Activated CD4-positive, alpha-beta T cell treated with anti-CD3 and anti-CD28 coated beads for 36 hours (primary cell): ENCODE measurements at places on chromosomes 2 and 18. TPM values are rescaled to one million over a fixed set of nuclear protein-coding genes. Genes with fewer than 3 reads are reported as not detected.

GRCh38 chr2:135299165-135299564, 231.9 kb downstream of the ZRANB3 start:
- DNase-seq, result no peak
- no peak overlapping the region for H3K4me3 ChIP-seq
- no peaks in the 10 kb centered on the region for H3K4me1 ChIP-seq
- peaks cover 20% of the 10 kb centered on the region for H3K36me3 ChIP-seq
- no peaks in the 10 kb centered on the region for H3K27me3 ChIP-seq

Gene SERPINB4
- total RNA-seq, result not detected

DNA sequence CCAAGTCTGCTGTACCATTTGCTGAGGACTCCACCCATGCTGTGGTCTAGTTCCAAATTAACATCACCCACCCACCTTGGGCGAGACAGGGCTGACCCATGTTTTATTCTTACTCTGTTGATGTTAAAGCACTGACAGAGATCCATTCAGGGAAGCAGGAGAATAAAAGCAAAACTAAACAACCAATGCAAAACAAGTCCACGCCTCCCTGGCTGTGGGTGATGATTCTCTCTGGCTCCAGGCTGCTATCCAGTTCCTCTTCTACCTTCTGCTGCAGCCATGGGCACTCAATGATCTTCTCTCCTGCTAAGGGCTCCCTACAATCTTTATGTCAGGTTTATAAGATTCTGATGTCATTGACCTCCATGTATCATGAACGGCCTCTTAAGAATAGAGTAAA, 786.6 kb upstream of the ID2 start:
- peaks cover 11% of the 10 kb centered on the region for H3K4me1 ChIP-seq
- no peak overlapping the region for H3K4me3 ChIP-seq
- DNase-seq, result no peak
- H3K27ac ChIP-seq, result no peak overlapping the region
- H3K27me3 ChIP-seq, result peaks cover 3% of the 10 kb centered on the region

- H3K4me1 ChIP-seq, result peaks cover 13% of the 10 kb centered on the region
- no peak overlapping the region for H3K4me3 ChIP-seq
- H3K36me3 ChIP-seq, result peaks cover 2% of the 10 kb centered on the region
- DNase-seq, result peak; percentile 65
- no peaks in the 10 kb centered on the region for H3K27me3 ChIP-seq
Observed at GRCh38 chr2:46187112-46187618, 110.0 kb upstream of the EPAS1 start.

Gene COLEC12
- not detected for total RNA-seq

DNA sequence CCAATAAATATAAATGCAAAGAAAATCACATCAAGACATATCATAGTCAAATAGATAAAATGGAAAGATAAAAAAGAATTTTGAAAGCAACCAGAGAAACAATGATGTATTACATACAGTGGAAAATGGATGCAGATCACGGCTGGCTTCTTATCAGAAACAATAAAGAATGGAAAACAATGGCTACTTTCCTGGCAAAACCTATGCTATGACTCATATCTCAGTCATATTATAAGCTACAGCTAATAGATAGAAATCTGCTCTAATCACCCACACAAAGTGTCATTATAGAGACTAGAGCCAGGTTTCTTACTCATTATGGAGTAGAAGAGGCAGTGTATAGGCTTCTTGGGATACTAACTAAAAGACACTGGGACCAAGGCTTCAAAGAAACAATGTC, 93.5 kb upstream of the TACR1 start:
- H3K4me3 ChIP-seq, result no peak overlapping the region
- H3K27ac ChIP-seq, result no peak overlapping the region
- H3K4me1 ChIP-seq, result no peaks in the 10 kb centered on the region
- DNase-seq, result no peak
- H3K27me3 ChIP-seq, result peaks cover 2% of the 10 kb centered on the region
- H3K36me3 ChIP-seq, result peaks cover 3% of the 10 kb centered on the region

Gene CNTNAP5
- not detected for total RNA-seq

- DNase-seq, result no peak
- no peak overlapping the region for H3K4me3 ChIP-seq
- H3K27ac ChIP-seq, result no peak overlapping the region
Observed at GRCh38 chr18:58860747-58861231, 3.9 kb upstream of the ZNF532 start.

DNA sequence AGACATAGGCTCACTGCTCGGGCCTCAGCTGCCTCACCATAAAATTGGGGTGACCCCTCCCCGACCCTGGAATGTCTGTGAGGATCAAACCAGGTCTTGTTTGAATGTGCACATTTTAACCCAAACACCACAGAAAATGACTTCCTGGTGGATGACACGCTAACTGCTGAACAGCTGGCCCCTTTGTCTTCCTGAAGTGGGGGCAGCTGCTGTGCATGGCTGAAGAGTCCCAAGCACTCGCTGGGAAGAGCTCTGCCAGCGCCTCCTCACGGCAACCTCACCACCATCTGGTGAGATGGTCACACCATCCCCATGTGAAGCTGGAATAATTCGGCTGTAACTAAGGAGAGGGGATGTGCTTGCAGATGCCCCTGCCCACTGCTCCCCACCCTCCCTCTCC, 34.0 kb downstream of the AQP12A start:
- no peaks in the 10 kb centered on the region for H3K36me3 ChIP-seq
- no peak overlapping the region for H3K4me3 ChIP-seq
- H3K27me3 ChIP-seq, result no peaks in the 10 kb centered on the region
- H3K4me1 ChIP-seq, result no peaks in the 10 kb centered on the region

- peak; percentile 33 for DNase-seq
- peaks cover 53% of the 10 kb centered on the region for H3K4me1 ChIP-seq
- H3K27me3 ChIP-seq, result no peaks in the 10 kb centered on the region
- H3K27ac ChIP-seq, result peak overlapping the region; percentile 87
- H3K36me3 ChIP-seq, result peaks cover 59% of the 10 kb centered on the region
- peak overlapping the region; percentile 16 for H3K4me3 ChIP-seq
Observed at GRCh38 chr2:43559391-43560230, 36.2 kb downstream of the THADA start.

DNA sequence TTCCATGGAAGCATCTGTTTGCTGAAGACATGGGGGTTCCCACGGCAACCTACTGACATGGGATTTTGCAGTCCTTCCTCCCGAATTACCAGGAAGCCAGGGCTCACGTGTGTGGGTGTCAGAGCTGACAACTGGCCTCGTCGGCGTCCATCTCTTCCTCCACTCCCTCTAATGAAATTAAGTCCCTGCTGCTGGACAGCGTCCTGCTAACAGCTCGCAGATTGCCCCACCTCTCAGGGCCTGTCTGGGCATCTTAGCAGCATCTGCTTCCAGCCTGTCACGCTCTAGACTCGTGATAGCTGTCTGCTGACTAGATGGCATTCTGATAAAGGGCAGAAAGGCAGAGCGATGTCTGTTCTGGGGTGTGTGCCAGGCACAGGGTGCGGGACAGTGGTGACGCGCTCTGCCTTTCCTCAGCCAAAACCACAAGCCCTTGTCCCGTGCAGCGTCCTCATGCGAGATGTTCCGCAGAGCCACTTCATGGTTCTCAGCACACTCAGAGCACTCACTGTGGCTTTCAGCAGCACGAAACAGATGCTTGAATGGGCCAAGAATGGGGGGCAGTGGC, 161.1 kb downstream of the ARL4C start:
- peaks cover 39% of the 10 kb centered on the region for H3K4me1 ChIP-seq
- peak; percentile 71 for DNase-seq
- peaks cover 5% of the 10 kb centered on the region for H3K36me3 ChIP-seq
- H3K4me3 ChIP-seq, result no peak overlapping the region
- H3K27ac ChIP-seq, result peak overlapping the region; percentile 67
- no peaks in the 10 kb centered on the region for H3K27me3 ChIP-seq

Gene LHCGR
- total RNA-seq, result not detected

DNA sequence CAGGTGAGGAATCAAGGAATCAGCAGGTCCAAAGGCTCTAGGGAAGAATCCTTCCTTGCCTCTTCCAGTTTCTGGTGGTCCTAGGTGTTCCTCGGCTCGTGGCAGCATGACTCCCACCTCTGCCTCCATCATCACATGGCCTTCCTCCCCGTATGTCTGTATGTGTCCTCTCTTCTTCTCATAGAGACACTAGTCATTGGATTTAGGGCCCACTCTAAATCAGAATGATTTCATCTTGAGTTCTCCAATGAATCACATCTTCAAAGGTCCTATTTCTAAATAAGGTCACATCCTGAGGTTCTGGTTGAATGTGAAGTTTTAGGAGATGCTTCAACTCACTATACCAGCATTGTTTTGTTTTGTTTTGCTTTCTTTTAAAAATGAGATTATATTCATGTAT, 11.1 kb upstream of the AGFG1 start:
- H3K27me3 ChIP-seq, result no peaks in the 10 kb centered on the region
- H3K36me3 ChIP-seq, result no peaks in the 10 kb centered on the region
- peak overlapping the region; percentile 60 for H3K4me3 ChIP-seq
- H3K27ac ChIP-seq, result peak overlapping the region; percentile 85
- peaks cover 91% of the 10 kb centered on the region for H3K4me1 ChIP-seq

DNA sequence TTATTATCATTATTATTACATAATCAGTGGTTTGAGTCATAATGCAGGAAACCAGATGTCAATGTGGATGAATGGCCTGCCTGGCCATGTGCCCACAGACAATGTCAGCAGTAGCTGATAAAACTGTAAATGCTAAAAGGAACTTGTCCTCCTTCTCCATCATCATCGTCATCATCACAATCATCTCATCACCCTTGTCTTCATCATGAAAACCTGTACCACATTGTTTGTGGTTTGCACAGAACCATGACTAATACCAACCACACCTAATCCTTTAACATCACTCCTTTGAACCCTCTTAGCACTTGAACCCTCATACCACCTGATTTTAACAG, 96.0 kb downstream of the HNMT start:
- no peak for DNase-seq
- H3K27me3 ChIP-seq, result no peaks in the 10 kb centered on the region
- H3K36me3 ChIP-seq, result no peaks in the 10 kb centered on the region
- H3K4me1 ChIP-seq, result no peaks in the 10 kb centered on the region

Gene NAPG
- total RNA-seq, result 31.0 TPM

DNA sequence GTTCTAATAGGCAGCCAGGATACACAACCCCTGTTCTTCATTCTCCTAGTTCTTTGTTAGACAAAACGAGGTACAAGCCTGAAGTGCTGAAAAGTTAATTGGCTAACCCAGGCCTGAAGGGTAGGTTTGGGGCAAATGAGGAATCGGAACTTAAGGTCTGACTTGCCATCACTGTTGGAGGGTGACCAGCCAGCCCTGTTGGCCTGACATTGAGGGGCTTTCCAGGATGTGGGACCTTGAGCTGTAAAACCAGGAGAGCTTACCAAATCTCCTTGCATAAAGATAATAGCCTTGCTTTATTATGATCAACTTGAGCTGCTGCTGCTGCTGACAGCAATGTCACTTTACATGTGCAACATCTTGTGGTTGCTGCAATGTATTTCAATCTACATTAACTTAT, 256.0 kb downstream of the VAPA start:
- H3K36me3 ChIP-seq, result no peaks in the 10 kb centered on the region
- no peak overlapping the region for H3K27ac ChIP-seq
- H3K4me3 ChIP-seq, result no peak overlapping the region
- DNase-seq, result no peak

GRCh38 chr2:237121321-237121720, 35.6 kb downstream of the COPS8 start:
- no peak overlapping the region for H3K4me3 ChIP-seq
- H3K4me1 ChIP-seq, result peaks cover 3% of the 10 kb centered on the region
- H3K36me3 ChIP-seq, result no peaks in the 10 kb centered on the region
- no peaks in the 10 kb centered on the region for H3K27me3 ChIP-seq

- H3K27me3 ChIP-seq, result no peaks in the 10 kb centered on the region
- no peak overlapping the region for H3K27ac ChIP-seq
- H3K4me1 ChIP-seq, result no peaks in the 10 kb centered on the region
- H3K4me3 ChIP-seq, result no peak overlapping the region
Observed at GRCh38 chr2:28152585-28153280, 239.9 kb upstream of the FOSL2 start.

Gene TRIM43
- total RNA-seq, result not detected

Gene FAP
- not detected for total RNA-seq

DNA sequence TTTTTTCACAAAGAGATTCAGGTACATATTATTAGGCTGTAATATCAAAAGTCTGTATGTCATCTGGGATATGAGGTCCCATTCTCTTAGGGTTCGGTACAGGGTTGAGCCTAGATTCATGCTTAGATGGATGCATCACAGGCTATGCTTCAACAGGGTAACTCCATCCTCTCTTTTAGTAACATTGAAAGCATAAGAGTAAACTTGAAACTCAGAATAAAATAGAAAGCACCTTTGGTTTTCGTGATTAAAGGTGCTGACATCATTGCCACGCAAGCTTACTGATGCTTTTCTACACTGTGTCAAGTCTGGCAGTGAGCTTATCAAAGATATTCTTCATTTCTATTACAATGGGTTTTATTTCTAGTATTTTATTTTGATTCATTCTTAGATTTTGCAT, 419.1 kb upstream of the DSEL start:
- H3K4me1 ChIP-seq, result no peaks in the 10 kb centered on the region
- H3K27ac ChIP-seq, result no peak overlapping the region
- DNase-seq, result peak; percentile 7
- H3K27me3 ChIP-seq, result no peaks in the 10 kb centered on the region
- no peaks in the 10 kb centered on the region for H3K36me3 ChIP-seq
- H3K4me3 ChIP-seq, result no peak overlapping the region

Gene DSG1
- total RNA-seq, result not detected

GRCh38 chr2:106356291-106356690, 111.9 kb downstream of the RGPD3 start:
- H3K27me3 ChIP-seq, result no peaks in the 10 kb centered on the region
- no peaks in the 10 kb centered on the region for H3K36me3 ChIP-seq
- DNase-seq, result no peak

DNA sequence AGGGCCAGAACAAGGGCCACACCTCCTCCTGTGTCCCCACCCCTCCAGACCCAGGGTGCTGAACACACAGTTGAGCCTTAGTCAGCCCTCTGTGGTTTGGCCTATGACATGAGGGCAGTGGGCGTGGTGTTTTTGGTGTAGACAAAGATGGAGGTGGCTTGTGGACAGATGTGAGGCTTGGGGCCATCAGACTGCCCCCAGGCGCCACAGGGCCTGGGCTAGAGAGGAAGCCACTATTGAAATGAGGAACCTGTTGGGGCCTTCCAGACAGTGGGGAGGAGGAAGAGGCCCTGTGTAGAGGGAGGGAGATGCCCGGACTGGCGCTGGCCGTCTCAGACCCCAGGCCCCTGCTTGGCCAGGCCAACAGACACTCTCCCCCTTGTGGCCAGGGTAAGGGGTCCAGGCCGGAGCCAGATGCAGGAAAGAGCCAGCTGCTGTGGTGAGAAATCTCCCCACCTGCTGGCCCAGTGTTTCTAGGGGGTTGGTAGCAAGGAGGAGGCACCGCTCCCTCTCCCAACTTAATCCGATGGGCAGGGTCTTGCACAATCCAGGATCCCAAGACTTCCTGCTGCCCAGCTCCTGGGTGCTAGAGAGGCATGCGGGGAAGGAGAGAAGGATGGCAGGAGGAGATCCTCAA, 53.8 kb downstream of the SMAD7 start:
- no peaks in the 10 kb centered on the region for H3K27me3 ChIP-seq
- no peaks in the 10 kb centered on the region for H3K36me3 ChIP-seq
- DNase-seq, result peak; percentile 44
- H3K4me1 ChIP-seq, result peaks cover 14% of the 10 kb centered on the region

Gene ABCG8
- not detected for total RNA-seq

Gene KRTCAP3
- 4.7 TPM for total RNA-seq

- peak; percentile 41 for DNase-seq
- H3K4me3 ChIP-seq, result no peak overlapping the region
- H3K27me3 ChIP-seq, result no peaks in the 10 kb centered on the region
- peaks cover 6% of the 10 kb centered on the region for H3K36me3 ChIP-seq
Observed at GRCh38 chr2:102033031-102033749, 41.4 kb downstream of the IL1R2 start.
